ENCODE measurements at places on chromosomes 4 and X.

DNA sequence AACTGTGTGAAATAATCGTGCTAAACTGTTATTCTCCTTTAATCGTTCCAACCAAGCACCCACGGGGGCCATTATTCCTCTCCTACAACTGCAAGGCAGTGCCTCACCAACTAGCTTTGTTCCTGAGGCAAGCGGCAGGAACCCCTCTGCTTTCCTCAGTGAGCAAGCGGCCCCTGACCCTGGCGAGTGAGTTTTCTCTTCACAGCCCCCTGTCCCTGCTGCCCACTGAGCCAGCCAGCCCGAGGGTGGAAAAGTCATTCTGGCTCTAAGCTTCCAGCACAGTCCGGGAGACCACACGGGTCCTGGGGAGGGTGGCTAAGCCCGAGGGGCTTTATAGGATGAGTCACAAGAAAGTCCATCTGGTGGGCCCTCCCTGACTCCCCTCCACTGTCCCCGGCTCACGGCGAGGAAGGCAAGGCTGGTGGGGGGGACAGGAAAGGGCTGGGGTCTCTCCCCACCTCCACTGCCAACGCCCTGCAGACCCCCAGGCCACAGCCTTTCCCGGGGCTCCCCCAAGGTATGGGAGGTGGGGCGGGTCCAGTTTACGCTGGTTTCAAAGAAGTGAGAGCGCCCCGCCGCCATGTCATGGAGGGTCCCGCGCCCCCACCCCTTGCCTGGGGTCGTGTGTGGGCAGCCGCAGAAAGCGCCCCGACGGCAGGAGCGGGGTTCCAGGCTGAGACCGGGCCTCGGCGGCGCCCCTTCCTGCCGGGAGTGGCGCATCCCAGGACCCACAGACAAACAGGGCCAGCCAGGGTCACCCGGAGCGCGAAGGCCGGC lies 45.0 kb downstream of the CPLX1 start:
- DNase-seq: no peak

- DNase-seq: no peak
Measured at GRCh38 chrX:44305921-44306320, 37.6 kb downstream of the EFHC2 start.

DNA sequence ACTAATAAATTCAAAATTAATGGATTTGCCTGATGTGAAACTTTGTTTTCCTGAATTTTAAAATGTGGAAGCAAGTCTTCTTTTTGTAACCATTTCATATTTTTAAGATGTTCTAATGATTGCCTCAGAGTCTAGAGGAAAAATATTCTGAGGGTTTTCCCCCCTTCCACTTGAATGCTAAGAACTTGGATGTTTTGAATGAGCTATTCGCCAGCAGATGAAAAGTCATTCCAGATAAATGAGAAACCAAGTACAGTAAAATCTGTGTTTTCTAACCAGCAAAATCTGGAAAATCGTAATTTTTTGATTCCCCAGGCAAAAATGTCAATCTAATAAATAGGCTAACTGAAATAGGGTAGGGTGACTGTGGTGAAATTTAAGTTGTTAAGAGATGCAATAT lies 45.6 kb downstream of the SLIT2 start:
- DNase-seq: no peak

DNA sequence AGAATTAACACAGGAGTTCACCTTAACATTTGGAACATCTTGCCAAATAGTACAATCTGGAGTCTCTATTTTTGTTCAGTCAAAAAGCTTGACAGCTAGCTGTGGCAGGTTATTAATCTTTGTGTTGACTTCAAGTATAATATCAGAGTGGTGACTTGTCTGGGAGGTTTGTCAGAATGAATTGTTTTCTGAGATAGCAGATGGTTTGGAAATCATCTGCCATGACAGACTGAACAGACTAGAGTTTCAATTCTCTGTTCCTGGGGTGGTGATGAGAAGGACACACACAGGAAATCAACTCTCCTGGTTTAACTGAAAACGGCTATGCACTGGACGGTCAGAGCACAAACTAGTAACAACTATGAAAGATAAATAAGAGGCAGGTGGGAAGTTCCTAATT lies 203.3 kb upstream of the EMCN start:
- DNase-seq: no peak

DNA sequence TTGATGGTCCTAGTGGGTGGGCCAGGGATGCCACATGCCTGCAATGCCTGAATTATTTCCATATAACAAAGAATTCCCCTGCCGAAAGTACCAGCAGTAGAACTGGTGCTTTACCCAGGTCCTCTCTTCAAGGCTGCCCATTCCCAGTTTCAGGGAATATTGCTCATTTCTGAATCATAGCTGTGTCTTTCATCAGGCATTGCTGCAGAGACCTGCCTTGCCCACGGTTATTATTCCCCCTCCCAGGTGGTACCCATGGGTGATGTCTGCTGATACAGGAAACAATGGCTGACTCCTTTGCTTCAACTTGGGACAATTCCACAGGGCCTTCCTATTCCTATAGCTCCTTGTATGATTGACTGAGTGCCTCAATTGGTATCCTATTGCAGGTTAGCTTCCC lies 9.7 kb upstream of the IQCM start:
- DNase-seq: no peak

Measured in stimulated activated naive CD4-positive, alpha-beta T cell (primary cell).